Stimulated activated CD4-positive, alpha-beta T cell treated with anti-CD3 and anti-CD28 coated beads, TNF-alpha, amount 100 ng/mL, for 48 hours (primary cell): ENCODE measurements at places on chromosomes 11 and 22.

GRCh38 chr11:104661471-104661870, 236.8 kb downstream of the CASP12 start:
- no peak for DNase-seq

DNA sequence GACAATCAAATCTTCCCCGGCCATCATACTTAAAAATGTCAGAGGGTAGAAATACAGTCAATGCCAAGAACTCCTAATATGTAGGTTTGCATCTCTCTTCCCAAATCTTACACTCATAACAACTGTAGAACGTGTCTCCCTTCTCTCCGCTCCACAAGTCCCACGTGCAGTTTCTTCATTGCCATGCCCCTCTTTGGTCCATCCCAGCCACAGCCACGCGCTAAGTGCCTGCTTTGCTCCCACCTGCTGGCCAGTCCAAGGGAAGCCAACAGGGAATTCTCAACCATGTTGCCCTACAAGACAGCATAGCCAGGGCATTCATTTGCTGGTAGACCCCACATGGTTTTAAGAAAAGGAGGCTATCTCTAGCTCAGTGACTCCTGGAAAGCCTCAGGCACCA, 420.6 kb upstream of the ISX start:
- no peak for DNase-seq

- DNase-seq: no peak
Measured at GRCh38 chr11:132944569-132944944, 587.7 kb downstream of the OPCML start.

GRCh38 chr11:115126515-115127208, 377.6 kb downstream of the CADM1 start:
- DNase-seq: no peak

- no peak for DNase-seq
Measured at GRCh38 chr11:1060410-1060809, 14.3 kb upstream of the MUC2 start.

- DNase-seq: no peak
Measured at GRCh38 chr11:69280994-69281393, 13.0 kb upstream of the MYEOV start.

GRCh38 chr11:59981106-59981770, 17.4 kb downstream of the OOSP4A start:
- no peak for DNase-seq

DNA sequence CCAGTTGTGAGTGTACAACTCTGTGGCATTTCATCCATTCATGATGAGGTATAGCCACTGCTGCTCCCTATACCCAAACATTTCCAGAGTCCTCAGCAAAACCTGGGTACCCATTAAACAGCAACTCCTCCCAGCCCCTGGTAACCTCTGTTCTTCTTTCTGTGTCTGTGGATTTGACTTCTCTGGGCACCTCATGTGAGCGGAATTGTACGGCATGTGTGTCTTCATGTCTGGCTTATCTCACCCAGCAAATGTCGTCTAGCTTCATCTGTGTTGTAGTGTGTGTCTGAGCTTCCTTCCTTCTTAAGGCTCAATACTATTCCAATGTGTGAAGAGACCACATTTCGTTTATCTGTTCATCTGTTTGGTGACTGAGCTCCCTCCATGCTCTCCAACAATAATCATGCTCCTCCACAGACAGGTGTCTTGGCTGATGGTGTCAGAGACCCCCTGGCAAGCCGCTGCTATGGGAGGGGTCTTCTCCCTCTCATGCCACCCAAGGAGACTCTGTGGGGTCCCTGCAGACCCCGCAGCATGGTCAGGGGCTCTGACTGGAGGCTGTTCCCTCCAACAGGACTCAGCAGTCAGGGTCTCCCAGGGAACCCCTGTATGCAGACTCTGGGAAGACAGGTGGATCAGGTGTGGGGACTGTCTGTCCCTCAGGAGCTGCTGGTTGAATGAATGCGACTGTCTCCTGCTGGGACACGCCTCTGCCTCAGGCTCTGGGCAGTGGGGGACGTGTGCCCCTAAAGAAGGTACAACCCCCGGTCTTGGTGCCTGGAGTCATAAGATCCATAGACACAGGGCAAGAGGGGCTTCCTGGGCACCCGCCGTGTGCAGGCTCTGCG, 52.7 kb downstream of the SMIM38 start:
- no peak for DNase-seq

- no peak for DNase-seq
Measured at GRCh38 chr11:16831316-16832192, 93.1 kb downstream of the C11orf58 start.

GRCh38 chr22:10961043-10961860, 4566.7 kb upstream of the OR11H1 start:
- no peak for DNase-seq

GRCh38 chr11:27699242-27699925, 871 bp downstream of the BDNF start:
- DNase-seq: no peak

DNA sequence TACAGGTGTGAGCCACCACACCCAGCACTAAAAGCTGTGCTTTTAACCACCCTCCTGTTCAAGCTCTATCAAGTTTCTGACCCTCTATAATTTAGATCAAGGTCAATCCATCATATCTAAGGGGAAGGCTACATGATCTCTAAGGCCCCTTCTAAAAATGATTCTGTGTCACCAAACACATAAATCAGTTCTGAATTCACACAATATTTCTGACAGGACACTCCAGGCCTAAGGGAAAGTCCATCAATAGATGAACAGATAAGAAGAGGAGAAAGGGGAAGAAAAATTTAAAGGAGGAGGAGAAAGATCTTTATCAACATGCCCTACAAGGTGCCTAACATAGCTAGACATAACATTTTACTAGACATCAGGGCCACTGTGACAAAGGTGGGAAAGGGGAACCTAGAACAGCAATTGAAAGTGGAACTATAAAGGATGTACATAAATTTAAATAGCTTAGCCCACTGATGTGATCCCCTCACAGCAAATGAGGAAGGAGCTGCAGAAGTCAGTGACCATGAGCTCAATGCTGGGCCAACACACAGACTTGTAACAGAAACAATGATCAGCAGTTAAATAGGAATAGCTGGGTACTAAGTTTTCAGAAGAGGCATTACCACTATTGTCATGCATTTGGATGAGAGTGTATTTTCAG, 4.7 kb downstream of the PRCP start:
- no peak for DNase-seq

DNA sequence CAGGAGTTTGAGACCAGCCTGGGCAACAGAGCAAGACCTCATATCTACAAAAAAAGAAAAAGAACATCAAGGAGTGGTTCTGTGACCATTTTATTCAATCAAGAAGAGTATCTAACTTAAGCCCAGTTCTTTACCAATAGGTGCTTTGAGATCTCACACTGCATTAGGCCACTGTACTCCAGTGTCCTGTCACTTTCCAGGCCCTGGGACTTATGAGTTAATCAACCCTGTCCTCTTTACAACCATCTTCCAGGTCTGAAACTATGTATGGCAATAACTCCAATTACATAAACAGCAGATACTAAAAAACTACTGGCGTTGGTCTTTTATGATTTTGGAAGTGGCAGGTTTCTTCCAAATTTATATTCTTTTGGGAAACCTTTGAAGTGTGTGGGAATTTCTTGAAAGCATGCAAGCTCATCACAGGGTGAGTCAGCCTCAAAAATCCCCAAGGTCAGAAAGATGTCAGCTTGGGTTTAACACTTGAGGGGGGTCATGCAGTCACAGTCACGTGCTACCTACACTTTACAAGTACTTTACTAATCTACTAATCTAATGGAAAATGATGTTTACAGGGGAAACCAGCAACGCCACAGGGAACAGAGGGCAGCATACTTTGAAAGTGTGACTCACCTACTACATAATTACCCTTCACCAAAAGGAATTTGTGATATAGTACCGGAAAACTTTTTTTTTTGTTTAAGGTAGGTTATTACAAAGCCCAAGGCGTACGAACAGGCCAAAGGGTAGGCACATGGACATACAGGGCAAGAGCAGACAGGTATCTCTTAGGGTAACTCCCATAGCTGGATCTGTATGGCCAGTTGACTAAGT, 15.6 kb downstream of the PISD start:
- no peak for DNase-seq

DNA sequence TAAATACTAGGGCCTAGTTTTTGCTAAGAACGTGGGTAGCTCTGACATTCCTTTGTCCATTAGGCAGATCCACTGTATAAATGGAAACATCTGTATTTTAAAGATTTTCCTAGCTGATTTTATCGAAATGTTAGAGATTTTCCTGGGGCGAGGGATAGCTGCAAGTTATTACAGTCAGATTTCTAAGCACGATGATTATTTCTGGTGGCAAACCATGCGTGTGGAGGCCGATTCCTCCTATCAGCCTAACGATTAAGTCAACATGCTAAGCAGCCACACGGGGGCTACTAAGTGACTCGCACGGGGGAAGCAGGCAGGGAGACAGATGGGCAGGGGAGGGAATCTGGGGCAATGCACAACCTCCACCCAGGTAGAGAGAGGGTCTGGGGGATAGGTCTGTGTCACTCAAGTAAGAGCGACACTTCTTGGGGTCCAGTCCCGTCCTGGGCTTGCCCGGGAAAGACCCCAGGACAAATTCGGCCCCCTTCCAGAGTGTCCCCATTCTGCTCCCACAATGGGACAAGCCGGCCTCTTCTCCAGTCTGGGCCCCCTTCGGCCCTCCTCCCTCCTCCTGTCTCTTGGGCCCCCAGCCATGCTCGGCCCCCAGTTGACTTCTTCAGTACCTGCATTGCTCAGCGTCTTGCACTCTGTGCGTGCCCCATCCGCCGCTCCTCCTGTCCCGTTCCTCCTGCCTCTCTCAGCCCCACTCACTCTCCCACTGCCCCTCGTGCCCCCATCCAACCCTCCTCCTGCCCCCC, 571 bp downstream of the C11orf24 start:
- DNase-seq: peak; percentile 29

- DNase-seq: no peak
Measured at GRCh38 chr11:2990617-2991451, 1.3 kb downstream of the NAP1L4 start.

- DNase-seq: no peak
Measured at GRCh38 chr11:12674571-12674935, 332 bp downstream of the TEAD1 start.

- peak; percentile 86 for DNase-seq
Measured at GRCh38 chr11:111926505-111927391, 8.0 kb downstream of the C11orf52 start.

- no peak for DNase-seq
Measured at GRCh38 chr11:2148595-2148994, 9.4 kb upstream of the IGF2 start.

DNA sequence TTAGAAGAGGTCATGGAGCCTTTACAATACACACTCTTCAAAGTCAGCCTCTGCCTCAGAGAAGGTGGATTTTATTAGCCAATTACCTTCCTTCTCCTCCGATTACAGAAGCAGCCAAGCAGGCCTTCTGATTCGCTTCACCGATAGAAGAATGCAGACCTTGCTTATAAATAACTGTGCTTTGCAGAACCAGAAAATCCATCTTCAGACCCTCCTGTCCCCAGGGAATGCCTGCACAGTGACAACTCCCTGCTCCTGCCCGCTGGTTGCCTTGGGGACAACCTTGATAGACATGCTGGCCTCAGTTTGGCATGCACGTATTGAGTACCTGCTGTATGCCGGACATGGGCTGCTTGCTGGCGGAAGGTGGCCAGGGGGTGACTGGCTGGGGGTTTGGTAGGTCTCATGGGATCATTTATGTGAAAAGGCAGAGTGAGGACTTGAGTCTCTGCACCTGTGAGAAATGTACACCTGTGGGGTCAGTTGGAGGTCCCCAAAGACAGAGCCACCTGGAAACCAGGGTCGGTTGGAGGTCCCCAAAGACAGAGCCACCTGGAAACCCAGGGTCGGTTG, 1238.7 kb downstream of the BRD1 start:
- no peak for DNase-seq

DNA sequence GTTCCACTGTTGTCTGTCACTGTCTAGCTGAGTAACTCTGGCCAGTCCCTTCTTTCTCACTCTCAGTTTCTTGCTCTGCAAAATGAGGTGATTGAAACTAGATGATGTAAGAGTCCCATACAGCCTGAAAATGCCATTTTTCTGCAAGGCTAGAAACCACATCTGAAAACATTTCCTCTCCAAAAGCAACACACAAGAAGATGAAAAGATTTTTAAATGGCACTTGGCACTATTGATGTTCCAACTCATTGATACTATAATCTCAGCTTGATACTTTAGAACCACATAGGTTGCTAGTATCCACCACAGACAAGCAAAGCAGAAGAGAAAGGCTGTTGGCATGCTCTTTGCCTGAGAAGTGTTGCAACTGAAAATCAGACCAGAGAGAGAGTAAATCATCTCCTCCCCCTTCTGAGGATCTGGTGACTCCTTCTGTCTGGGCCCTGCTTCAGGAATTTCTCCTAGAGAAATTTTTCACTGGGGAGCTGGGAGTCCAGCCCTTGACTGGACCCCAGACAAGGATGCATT, 1217.9 kb downstream of the LRRC4C start:
- no peak for DNase-seq

- DNase-seq: no peak
Measured at GRCh38 chr11:38438091-38438490, 1840.1 kb upstream of the RAG2 start.

DNA sequence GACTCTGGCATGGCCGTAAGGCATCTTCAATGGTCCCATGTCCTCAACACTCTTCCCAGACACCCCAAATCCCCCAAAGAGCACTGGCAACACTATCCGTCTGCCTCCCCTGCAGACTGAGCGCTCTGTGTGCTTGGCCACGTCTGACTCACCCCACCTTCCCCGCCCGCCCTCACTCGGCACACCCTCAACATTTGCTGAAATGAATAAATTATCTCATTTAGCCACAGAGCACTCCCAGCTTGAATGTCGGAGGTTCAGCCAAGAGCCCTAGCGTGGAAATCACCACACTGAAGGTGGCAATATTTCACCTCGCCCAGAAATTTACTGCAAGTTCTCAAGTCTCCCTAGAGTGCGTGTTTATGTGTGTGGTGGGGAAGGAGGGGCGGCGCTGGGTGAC, 46.6 kb upstream of the TCF20 start:
- DNase-seq: peak; percentile 37

GRCh38 chr11:96055706-96056387, 131.9 kb upstream of the MTMR2 start:
- no peak for DNase-seq

- DNase-seq: no peak
Measured at GRCh38 chr11:73322382-73323306, 14.6 kb downstream of the ARHGEF17 start.

DNA sequence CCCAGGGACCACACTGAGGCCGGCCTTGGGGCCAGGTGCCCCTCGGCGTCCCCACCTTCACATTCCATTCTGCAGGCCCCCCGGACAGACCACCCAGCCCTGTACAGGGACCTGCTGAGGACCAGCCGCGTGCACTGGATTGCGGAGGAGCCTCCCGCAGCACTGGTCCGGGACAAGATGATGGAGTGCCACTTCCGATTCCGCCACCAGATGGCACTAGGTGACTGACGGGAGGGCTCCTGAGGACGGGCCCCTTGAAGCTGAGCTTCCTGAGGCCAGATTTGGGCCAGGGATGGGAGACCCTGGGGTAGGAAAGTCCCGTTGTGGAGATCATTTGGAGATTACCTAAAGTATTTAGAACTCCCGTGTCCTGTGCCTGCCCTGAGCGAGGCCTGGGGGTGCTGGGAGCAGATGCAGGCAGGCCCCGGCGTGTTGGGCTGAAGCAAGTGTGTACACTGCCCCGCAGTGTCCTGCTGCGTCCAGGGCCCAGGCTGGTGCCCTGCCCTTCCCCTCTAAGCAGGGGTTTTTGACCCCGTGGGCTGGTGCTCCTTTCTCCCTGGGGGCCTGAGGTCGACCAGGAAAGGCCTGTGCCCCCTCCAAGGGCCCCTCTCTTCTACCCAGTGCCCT, 20.0 kb downstream of the TRMU start:
- DNase-seq: peak; percentile 30
